ENCODE measurements at places on chromosomes 1 and 21.

DNA sequence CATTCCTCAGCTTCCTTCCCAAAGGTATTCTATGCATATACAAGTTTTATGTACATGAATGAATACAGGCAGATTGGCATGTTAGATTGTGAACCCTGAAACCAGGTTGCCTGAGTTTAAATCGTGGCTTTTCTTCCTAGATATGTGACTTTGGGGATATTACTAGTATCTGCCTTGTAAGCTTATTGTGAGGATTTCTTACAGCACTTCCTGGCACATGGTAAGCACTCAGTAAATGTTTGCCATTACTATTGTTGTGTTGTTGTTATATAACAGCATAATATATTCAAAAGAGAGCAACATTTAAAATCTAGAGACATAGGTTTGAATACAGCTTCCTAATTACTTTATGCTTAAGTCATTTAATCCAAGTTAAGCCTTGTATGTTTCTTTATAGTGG is 45.1 kb downstream of the RAP1A start:
- no peak for DNase-seq

DNA sequence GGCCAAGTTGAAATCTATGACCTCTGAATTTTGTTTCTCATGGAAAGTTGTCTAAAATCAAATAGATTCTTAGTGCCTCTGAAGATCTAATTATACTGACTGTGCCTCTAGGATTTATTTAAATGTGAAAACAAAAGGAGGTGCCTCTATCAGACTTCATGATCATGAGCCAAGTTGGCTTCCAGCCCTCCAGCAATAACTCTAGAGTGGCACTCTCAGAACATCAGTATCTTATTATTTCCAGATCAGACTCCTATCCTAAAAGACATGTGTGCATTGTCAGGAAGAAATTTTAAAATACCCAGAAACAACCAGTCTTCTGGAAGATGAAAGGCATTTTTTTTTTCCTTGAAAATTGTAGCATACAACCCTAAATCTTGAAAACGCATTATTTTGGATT is 368.0 kb downstream of the PDE4B start:
- no peak for DNase-seq

DNA sequence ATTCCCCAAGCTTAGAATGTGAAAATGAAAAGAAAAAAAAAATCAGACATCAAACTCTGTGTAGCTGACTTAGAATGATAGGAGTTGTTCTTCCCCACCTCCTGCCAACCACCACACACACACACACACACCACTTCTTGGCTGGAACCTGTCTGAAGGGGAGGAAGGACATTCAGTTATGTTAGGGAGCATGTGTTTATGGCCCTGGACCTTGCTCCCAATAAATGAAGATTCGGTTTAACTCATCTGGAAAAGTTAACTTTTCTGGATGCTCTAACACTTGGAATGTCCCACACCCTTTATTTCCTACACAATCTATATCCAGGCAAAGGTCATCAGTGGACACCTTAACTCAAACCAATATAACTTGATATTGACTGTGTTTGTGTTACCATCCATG is 112.4 kb downstream of the DAB1 start:
- no peak for DNase-seq

DNA sequence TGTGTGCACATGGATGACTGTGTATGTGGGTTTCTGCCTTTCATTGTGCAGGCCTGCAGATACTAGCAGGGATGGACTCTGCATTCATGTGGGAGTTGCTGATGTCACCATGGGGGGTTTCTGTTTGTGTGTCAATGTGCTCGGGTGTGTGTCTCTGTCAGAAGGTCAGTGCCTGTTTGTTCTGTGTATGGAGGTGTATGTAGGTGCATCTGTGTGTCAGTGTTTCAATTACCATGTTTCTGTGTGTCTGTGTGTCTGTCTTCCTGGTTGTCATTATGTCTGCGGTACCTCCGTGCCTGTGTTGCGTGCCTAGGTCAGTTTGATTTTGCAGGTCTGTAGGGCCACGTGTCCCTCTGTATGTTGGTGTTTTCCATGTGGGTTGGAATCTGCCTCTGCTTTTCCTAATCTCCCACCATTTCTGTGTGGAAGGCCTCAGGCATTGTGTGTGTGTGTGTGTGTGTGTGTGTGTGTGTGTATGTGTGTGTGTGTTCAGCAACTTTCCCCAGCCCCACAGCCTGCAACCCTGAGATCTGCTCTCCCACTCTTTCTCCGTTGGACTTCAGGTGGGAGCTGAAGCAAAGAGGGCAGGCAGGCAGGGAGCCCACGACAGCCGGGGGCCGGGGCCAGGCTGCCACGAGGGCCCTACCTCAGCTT is 36.7 kb upstream of the WASF2 start:
- DNase-seq: no peak

GRCh38 chr1:84025966-84026365 is 27.0 kb upstream of the TTLL7 start:
- no peak for DNase-seq

DNA sequence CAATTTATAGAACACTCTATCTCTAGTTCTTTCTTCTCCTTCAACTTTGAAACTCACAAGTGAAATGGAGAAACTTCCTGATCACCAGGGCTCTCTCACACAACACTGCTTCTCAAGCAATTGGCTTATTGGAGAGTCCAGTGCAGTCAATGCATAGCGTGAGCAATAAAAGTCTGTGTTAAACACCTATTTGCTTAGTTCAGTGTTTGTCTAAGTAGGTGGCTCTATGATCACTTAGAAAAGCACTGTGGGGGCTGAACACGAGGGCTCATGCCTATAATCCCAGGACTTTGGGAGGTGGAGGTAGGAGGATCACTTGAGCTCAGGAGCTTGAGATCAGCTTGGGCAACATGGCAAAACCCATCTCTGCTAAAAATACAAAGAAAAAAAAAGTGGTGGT is 12.2 kb downstream of the CTSS start:
- DNase-seq: no peak

GRCh38 chr1:214660900-214661299 is 57.9 kb downstream of the CENPF start:
- DNase-seq: no peak

- no peak for DNase-seq
These were observed 10.9 kb downstream of the BTBD19 start for GRCh38 chr1:44819196-44819607.

DNA sequence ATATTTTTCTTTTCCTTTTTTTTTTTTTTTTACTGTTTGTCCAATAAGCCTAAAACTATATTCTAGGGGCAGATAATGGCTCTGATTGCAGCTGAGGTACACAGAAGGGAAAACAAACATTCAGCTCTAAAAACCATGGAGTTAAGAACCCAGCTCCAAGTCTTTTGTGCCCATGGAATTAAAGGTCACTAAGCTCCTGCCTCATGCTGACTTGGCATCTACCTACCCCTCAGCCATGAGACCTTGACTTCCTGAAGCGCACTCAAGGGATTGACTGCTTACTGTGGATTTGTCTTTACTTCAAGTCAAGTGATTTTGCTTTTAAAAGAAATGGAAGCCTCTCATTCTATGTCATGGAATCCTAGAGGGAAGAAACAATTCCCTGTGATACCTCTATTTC is 192.3 kb downstream of the AMY1C start:
- DNase-seq: no peak

- no peak for DNase-seq
These were observed 1.9 kb upstream of the SMG7 start for GRCh38 chr1:183470147-183470960.

GRCh38 chr1:151681923-151682322 is 34.7 kb downstream of the CELF3 start:
- DNase-seq: no peak

GRCh38 chr1:41532206-41532975 is 47.9 kb upstream of the EDN2 start:
- DNase-seq: no peak

GRCh38 chr1:150997949-150998348 is 8.8 kb downstream of the MINDY1 start:
- no peak for DNase-seq

GRCh38 chr1:59032228-59032627 is 248.4 kb upstream of the JUN start:
- DNase-seq: no peak

GRCh38 chr1:173293756-173294155 is 86.6 kb upstream of the TNFSF4 start:
- DNase-seq: no peak

DNA sequence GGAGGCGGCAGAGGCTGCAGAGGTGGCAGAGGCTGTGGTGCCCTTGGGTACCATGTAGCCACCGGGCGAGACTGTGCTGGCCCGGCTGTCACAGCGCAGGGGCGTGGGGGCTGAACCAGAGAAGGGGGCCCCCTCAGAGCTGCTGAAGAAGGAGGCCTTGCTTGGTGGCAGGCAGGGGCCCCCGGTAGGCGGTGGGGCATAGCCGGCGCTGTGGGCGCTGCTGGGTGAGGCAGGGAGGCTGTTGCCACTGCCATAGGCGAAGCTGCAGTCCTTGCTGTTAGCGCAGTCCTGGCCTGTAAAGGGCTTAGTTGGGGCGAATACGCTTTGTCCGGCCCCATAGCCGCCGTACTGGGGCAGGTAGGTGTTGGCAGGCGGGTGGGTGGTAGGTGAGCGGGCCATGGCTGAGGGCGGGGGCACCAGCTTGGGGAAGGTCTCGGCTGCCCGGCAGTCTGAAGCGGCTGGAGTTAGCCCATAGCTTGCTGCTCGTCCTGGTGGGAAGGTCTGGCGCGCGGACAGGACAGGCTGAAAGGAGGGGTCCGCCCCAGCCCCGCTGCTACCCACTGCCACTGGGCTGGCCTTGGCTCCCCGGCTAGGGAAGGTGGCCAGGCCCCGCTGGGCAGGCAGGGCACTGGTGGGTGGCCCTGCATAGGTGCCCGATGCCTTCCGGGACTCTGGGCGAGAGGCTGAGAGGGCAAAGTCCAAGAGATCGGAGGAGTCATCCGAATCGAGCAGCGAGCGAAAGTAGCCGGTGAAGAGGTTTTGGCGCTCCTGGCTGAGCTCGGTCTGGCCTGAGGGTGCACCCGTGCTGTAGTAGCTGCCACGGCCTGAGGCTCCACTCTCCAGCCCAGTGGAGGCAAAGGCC is 54.9 kb downstream of the AHDC1 start:
- DNase-seq: no peak

- no peak for DNase-seq
These were observed 78.8 kb upstream of the ABCD3 start for GRCh38 chr1:94339206-94339927.

DNA sequence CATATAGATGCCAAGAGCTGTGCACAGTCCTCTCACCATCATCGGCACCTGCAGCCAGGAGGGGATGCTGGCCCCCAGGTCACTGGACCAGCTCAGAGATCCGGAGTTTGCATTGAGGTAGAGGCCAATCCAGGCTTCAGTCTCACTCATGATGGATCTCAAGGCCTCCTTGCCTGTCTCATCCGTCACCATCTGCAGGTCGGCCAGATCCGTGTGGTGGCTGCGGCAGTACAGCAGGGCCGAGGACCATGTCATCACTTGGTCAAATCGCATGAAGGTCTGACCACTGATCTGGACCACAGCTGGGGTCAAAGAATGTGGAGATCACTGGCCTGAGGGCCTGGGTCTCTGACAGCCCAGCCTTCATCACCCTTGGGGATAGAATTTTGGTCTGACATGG is 6.6 kb downstream of the CLEC20A start:
- no peak for DNase-seq

DNA sequence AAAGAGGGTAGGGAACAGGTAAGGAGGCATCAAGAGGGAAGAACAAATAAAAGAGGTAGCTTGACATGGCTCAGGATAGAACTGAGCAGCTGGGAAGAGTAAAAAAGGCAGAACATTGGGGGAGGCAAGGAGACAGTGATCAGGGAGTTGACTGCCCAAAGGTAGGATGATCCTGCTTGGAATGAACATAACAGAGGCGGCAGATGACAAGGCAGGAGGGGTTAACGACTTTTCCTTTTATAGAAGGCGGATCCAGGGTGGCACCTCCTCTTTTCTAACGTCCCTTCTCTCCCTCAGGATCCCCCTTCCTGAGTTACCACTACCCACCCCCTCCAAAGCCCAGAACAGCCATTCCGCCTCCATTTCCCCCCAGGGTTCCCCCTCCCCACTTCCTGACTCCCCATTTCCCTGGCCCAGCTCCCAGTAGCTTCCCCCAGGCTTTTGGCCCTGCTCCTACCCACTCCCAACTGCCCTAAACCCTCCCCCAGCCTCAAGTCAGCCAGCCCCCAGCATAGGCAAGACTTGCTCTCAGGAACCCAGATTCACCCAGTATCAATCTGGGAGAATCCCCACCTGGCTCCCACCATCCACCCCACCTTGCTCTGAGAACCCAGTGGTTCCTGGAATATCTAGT is 769 bp upstream of the ADAMTS4 start:
- no peak for DNase-seq

- no peak for DNase-seq
These were observed 31.2 kb downstream of the MGST3 start for GRCh38 chr1:165662186-165662585.

- DNase-seq: no peak
These were observed 31.6 kb upstream of the CAMSAP2 start for GRCh38 chr1:200707116-200707515.

GRCh38 chr1:22089134-22089571 is 36.6 kb downstream of the CDC42 start:
- DNase-seq: no peak

DNA sequence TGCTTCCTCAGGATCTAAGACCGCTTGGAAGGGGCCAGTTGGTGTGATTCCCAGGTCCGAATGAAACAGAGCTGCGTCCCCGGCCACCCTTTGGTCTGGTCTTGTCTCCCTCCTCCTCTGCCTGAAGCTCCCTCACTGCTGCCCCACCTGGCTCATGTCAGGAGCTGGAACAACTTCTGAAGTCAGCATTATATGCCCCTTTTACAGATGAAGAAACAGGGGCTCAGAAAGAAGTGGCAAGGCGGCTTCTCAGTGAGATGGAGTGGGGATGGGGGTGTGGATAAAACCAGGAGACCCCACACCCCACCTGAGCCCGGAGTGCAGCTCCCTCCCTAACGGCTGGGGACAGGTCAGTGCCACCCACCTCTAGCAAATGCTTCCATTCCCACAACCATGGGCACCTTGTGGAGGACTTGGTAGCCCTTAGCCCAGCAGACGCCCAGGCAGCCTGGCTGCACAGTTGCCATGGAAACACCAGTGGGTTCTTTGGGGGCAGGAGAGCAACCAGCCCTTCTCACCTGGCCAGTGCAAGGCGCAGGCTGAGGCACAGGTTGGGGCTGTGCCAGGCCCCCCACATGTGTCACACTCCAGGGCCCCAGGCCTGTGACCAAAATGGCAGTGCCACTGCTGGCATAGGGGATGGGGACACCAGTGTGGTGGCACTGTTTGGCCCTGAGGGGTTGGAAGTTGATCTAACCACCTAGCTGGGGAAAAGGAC is 31.9 kb upstream of the ECE1 start:
- no peak for DNase-seq

DNA sequence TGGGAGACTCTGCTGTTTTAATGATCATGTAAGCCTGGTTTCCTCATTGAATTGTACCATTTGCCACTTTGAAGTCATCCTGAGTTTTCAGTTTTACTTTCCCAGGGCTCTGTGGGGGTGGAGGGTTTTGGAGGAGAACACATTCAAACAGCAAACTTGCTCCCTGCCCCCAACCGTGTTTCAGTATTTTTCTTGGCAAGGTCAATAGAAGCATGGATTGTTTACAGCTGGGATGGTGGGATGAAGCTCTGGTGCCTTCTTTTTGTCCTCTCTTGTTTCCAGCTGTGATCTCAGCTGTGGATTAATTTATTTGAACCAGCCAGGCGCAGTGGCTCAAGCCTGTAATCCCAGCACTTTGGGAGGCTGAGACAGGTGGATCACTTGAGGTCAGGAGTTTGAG is 54.3 kb upstream of the SERBP1 start:
- DNase-seq: no peak

Data from cortex of kidney (tissue), 1 donor.